ENCODE measurements at places on chromosomes 6 and 20.

- no peak for DNase-seq
Observed at GRCh38 chr6:30763618-30764489, 19.5 kb upstream of the IER3 start.

GRCh38 chr6:46510651-46511050, 19.4 kb upstream of the RCAN2 start:
- no peak for DNase-seq

DNA sequence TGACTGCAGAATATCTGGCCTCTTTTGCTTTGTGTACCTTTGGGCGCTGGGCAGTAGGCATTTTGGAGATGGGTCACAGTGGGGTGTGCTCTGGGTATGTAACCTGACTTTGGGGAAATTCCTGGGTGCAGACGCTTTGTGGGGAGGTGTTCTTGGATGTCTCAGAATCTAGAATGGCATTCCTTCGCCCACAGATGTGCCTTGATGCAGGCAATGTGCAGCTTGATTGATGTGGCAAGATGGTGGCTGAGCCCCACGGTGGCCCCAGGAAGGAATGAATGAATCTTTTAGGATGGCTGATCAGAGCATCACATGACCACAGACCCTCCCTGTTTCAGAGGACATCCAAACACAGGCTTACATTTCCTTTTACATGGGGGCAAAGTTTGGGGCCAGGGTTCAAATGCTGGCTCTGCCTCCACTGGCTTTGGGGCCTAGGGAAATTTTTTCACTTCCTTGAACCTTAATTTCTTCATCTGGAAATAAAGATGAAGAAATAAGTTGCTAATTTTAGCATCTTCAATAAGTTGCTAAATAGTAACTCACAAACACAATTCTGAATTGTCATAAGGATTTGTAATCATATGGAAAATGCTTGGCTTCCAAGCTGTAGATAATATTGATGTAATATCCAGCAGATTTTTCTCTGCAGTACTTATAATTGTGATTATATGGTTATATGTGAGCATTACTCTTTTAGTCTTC, 5.6 kb downstream of the PPP1R16B start:
- DNase-seq = no peak

DNA sequence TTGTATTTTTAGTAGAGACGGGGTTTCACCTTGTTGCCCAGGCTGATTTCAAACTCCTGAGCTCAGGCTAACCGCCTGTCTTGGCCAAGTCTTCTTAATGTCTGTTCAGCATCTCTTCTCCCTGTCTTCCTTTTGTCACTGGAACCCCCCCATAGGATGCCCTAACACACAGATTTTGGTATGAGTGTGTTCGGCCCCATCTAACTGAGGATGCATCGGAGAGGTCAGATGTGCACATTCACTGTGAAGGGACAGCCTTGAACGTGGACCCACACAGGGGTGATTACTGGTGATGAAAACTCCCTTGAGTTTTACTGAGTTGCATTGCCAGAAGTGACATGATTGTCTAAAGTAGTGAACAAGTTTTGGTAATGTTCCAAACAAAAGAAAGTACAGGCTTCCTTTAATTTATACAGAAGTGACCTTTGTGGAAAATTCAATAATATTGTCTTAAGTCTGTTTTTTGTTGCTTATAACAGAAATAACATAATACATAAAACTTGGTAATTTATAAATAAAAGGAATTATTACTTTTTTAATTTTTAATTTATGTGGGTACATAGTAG, 40.5 kb upstream of the NCOA3 start:
- DNase-seq = no peak

DNA sequence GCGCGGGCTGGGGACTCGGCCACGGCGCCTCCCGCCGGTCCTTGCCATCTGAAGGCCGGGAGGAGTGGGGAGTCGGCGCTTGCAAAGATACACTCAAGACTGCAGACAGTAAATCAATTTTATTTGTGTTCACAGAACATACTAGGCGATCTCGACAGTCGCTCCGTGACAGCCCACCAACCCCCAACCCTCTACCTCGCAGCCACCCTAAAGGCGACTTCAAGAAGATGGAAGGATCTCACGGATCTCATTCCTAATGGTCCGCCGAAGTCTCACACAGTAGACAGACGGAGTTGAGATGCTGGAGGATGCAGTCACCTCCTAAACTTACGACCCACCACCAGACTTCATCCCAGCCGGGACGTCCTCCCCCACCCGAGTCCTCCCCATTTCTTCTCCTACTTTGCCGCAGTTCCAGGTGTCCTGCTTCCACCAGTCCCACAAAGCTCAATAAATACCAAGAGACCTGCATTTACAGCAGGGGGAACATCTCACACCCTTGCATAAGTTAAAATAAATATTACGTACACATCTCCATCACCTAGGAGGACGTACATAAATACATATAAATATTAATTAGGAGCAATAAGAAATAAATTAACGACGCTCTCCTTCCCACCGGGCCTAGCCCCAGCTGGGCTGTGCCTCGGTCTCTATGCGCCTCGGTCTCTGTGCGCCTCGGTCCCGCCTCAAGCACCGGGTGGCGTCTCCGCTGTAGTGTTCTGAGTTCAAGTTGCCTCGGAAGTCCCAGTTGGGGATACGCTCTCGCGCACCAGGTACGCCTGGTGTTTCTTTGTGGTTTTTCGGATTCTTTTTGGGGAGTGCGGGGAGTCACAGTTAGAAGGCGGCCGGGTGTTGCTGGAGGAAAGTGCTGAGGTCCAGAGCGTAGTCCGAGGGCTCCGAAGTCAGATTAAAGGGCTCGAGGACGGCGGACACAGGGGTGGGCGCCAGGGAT, 889 bp upstream of the FLOT1 start:
- no peak for DNase-seq

DNA sequence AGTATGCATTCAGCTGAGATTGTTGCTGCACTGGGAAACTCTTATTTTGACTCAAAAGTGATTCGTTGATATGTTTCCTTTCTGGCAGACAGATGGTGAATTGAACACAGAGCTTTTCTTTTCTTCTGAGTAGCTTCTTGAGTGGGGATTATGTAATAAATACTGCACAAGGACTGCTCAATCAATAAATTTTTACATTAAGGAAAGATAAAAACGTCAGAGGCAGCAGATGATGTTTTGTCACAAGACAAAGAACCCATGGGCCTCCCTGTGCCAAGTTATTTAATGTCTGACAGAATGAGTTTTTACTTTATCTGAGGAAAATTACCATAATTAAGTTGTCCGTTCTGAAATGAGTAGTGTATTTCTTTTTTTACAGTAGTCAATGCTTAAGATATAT, 460.3 kb downstream of the UTRN start:
- no peak for DNase-seq

GRCh38 chr6:12628327-12628726, 88.2 kb upstream of the PHACTR1 start:
- no peak for DNase-seq

- no peak for DNase-seq
Observed at GRCh38 chr6:33860706-33861474, 57.1 kb upstream of the MLN start.

DNA sequence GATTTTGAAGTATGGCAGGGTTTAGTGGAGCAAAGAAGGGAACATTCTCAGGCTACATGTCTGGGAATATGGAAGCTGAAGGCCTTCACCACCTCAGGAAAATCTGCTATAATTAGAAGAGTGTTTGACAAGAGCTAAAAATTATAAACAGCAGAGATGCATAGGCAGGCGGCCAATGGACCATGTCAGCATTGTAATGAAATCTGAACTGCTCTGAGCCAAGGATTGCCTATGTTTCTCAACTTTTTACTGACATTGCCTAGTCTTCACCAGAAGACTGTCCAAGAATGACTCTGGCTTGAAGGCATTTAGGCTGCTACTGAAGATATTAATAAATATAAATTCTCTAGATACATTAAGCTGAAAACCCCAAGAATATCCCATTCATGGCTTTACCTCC, 84.1 kb downstream of the C6orf52 start:
- no peak for DNase-seq

DNA sequence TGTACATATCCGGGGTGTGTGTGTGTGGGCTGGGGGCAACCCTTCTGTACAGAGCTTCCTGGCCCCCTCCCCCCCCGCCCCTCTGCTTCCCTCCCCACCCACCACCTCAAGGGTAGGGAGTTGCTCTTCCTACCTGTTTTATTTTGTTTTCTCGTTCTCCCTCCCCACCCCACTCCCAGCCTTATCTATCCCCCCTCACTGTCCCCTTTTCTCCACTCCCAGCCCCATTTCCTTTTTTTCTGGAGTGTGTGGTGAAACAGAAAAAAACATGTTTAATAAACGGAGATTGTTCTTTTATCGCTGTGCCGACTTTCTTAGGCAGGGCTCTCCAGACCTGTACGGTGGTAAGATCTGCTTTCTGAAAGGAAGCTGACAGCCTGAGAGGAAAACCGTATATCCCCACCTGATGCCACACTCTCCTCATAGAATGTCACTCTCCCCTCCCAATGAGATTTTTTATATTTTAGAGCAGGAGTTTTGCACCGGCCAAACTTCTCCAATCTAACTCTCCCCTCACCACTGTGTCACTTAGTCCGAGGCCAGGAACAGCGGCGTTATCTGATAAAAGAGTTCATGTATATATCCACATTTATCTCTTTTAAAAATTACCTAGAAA, 875 bp upstream of the ZBTB9 start:
- no peak for DNase-seq

DNA sequence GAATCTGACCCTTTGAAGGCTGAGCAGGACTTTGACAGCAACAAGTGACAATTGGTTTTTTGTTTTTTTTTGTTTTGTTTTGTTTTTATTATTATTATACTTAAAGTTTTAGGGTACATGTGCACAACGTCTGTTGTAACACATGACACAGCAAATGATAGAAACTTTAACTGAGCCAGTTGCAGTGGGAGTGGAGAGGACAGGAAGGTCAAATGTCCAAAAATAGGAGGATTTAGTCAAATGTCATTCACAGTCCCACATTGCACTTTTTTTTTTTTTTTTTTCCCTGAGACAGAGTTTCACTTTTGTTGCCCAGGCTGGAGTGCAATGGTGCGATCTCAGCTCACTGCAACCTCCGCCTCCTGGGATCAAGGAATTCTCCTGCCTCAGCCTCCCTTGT, 223.0 kb downstream of the HIVEP2 start:
- DNase-seq = no peak

DNA sequence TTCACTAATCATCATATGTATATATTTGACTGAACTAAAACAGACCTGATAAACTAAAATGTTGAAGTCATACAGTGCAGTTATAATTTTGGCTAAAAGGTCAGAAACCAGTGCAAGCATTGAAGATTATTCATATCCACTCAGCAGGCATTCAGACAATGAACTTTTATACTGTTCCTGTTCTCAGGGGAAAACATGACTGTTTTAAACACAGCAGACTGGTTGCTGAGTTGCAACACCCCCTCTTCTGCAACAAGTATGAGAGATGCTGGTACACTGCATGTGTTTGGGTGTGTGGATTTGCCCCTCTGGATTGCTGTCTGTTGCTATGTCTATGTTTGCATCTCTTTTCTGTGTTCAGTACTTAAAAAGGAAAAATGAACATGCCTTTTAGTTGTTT, 206.8 kb downstream of the EYA4 start:
- DNase-seq = no peak

- DNase-seq = no peak
Observed at GRCh38 chr6:32763421-32763820, at the start of gene HLA-DQB2. HLA-DQB2 (minus strand) TSS chr6:32763532; CDS start chr6:32763470, 62 bp downstream.

- no peak for DNase-seq
Observed at GRCh38 chr6:109834131-109834530, 143.0 kb downstream of the FIG4 start.

DNA sequence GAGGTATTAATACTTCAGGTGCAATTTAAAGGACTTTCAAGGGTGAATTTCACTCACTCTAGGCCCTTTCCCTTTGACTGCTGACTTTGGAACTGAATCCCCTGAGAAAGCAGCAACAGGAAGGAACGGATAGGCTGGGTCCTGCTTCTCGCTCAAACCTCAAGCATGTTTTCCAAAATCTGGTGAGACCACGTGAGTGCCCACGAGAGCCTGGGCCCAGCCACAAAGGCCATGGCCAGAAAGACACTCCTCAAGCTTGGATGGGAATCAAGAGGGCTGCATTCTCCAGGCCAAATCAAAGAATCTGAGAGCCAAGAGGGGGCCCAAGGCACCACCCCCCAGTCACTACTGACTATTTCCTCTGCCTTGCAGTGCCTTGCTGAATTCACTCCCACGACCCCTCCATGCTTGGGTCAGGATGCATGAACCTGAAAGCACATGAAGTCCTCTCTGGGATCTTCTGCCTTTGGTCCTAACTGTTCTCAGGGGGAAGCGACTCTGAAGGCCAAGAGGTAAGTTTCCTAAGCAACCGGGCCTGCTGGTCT, 146.1 kb downstream of the NFATC2 start:
- DNase-seq = no peak

GRCh38 chr6:90472716-90473115, 114.2 kb downstream of the MAP3K7 start:
- DNase-seq = no peak

DNA sequence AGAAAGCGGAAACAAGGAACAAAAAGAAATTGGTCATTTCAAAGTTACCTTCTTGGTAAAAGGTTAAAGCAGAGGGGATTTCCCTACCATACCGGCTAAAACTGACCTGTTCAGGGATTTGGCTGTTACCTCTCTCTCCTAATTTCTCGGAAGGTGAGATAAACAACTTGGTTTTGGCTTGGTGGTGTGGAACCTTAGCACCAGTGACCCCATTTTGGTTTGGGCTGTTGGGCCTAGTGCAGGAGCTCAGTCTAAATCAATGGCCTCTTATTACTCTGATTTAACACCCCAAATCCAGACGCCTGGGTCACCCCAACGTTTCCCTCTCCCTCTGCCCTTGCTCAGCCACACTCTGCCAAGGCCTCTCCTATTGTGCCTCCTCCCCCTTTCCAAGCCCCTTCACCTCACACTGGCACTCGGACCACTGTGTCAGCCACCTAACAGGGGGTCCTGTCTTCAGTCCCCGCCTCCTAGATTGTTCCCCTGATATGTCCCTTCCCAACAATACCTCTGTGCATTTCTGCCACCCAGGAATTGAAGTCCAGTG, 8.3 kb downstream of the NCR2 start:
- DNase-seq = no peak

DNA sequence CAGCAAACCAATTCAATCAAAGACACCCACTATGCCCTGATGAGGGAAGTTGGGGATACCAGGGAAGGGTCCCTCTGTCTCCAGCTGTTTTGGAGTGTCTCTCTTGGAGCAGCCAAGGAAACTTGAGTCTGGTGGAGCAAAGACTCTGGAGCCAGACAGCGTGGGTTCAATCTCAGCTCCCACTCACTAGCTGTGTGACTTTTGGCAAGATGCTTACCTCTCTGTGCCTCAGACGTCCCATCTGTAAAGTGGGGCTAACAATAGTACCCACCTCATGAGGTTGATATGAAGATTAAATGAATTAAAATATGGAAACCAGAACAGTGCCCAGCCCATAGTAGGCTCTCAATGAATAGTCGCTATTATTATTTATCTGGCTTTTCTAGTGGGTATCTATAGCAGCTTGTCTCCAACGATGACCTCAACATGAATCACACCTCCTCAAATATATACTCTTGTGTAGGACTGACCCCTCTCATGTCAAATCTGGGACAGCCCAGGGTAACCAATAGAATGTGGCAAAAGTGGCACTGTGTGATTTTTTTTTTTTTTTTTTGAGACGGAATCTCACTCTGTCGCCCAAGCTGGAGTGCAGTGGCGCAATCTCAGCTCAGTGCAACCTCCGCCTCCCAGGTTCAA, 99.2 kb upstream of the FOXP4 start:
- no peak for DNase-seq

- DNase-seq = no peak
Observed at GRCh38 chr20:10357061-10357708, 76.8 kb downstream of the MKKS start.
